ENCODE measurements at places on chromosomes 3 and 15.

- DNase-seq = no peak
Measured at GRCh38 chr3:86880066-86880465, 110.9 kb downstream of the VGLL3 start.

DNA sequence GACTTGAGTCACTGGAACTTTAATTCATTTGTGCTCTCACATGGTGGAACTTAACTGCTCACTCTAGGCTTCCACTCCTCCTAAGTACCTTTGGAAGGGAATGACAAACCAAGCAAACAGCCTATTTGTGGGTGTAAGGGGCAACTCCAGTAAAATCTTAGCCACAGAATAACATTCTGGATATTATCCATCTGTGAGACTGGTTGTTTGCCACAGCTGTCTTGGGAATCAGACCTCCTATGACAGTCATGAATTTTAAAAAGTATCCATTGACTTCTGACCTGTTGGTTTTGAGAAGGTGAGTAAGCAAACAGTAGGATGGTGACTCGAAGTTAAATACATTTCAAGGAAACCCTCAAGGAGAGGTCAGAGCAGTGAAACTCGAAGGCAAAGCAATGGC is 147.3 kb upstream of the CDIN1 start:
- no peak for DNase-seq

DNA sequence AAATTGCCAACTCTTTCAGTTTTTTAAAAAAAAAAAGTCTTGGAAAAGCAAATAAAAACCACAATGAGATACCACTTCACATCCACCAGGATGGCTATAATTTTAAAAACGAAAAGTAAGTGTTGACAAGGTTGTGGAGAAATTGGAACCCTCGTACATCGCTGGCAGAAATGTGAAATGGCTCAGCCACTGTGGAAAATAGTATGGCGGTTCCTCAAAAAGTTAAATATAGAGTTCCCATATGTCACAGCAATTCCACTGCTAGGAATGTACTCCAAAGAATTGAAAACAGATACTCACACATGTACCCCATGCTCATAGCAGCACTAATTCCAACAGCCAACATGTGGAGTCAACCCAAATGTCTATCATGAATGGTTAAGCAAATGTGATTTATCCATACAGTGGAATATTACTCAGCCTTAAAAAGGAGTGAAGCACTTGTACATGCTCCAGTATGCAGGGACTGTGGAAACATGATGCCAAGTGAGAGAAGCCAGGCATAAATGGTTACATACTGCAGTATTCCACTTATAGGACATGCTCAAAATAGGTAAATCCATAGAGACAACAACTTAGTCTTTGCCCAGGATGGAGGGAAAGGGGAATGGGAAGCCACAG is 73.8 kb upstream of the PCSK6 start:
- no peak for DNase-seq

GRCh38 chr15:50353975-50354837 is 792 bp downstream of the GABPB1 start:
- DNase-seq = peak; percentile 68

- no peak for DNase-seq
Measured at GRCh38 chr3:36373666-36374065, 6.6 kb upstream of the STAC start.

DNA sequence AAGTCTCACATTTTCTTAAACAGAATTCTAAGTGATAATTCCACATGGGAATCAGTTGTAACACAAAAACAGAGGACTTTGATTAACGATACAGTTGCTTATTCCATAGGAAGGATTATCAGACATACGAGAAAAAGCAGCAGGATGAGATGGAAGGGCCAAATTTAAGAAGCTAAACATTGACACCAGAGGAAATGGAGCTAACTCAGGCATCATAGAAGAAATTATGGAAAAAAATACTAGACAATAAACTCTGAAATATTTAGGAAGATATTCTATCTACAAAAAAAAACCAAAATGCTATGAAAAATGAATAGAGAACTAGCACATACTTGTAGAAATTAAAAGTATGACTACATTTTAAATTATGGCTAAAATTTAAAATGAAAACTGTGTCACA is 776.1 kb downstream of the ROBO1 start:
- DNase-seq = no peak

- no peak for DNase-seq
Measured at GRCh38 chr15:83762367-83762766, 108.4 kb downstream of the ADAMTSL3 start.

DNA sequence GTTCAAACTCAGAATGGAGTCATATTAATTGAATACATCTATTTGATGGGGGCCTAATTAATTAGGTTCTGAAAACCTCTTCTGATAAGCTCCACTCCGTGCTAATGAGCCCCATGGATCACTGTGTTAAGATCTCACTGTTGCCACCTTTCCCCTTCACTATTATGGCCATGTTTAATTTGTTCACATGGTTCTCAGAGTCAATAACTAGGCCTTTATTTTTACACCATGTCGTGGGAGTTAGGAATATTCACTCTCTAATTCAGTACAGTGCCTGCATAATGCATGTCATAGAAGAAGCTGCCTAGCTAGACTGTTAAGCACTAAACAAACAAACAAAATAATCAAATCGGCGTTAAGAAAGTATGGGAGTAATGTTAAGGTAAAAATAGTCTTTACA is 84.9 kb downstream of the EDEM1 start:
- DNase-seq = no peak

DNA sequence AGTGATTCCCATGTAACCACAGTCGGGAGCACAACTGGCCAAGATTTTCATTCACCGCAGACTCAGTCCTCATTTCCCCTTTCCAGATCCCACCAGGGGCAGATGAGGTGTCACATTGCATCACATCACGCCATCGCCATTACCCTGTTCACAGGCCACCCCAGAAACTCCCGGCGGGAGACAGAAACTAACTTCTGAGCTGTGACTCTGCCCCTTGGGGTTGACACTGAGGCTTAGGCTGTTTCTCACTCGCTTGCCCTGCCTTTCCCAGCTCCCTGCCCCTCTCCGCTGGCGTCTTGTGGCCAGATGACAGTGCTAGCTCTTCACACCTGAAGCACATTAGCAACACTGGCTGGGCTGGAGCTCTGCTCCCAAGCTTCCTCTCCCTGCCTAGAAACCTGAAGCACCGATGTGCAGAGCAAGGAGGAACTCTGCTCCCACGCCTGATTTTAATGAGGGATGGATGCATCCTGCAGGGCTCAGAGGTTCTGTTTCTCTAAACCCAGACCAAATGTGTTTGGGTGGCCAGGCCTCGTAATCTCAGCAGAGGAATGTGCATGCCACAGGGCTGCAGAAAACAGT is 88.8 kb upstream of the CTDSPL start:
- no peak for DNase-seq

- no peak for DNase-seq
Measured at GRCh38 chr15:74128785-74129585, 1.4 kb upstream of the ISLR2 start.

GRCh38 chr3:53850895-53851294 is 4.5 kb downstream of the IL17RB start:
- no peak for DNase-seq

- no peak for DNase-seq
Measured at GRCh38 chr3:173870976-173871375, 473.4 kb downstream of the NLGN1 start.

- no peak for DNase-seq
Measured at GRCh38 chr3:133934073-133934970, 38.6 kb upstream of the RAB6B start.

DNA sequence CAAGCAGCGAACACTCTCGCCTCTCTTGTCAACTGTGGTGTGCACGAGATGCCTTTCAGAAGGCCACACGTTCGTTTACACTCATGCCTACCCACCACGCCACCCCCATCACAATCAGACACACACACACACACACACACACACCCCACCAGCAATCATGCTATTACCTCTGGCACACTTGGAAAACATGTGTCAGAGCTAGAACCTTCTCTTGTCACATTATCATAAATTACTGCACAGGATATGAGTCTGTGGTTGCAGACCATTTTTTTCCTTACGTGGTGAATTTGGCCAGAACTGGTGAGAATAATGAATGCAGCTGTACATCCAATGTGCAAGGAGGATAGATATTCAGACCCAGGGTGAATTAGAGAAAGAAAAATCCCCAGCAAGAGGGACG is 52.4 kb downstream of the TRIM69 start:
- no peak for DNase-seq

DNA sequence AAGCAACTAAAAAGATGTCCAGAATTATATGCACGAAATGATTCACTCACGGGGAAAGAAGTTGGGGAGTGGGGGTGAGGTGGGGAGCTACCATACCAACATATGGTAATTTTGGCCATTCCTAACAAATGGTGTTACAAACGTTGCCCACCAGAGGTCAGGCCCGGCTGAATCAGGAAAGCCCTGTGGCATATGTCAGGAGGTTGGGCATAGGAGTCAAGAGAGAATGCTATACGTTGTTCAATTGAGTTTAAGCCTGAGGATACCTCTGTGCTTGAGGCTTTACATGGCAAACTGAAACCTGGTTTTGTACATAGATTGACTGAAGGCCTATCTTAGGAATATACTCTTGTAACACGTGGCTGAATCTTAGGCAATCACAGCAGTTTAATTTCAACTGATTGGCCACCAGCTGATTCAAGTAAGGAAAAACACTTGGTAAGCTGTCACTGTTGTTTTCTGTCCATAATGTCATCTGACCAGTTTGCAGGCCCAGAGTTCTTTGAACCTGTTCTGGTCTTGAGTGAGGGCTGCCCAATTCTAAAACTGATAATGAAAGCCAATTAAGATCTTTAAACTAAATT is 23.4 kb upstream of the SLC2A2 start:
- no peak for DNase-seq

DNA sequence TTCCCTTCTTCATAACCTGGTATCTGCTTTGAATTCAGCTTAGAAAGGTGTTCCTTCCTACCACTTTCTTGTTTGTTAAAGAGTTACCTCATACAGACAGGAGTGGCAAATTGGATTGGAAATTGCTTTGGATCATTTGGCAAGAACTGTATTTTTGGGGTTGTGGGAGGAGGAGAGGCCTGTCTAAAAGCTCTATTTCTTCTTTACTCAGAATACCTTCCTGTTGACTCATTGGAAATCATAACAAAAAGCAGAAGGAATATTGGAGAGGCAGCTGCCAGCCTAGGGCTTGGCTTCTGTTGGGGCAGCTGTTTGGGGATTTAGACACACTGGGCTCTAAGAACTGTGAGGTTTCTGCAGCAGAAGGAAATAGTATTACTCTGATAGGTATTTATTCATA is 14.2 kb downstream of the IQGAP1 start:
- DNase-seq = peak; percentile 82
